ENCODE measurements at places on chromosomes 2 and 18. TPM values are rescaled to one million over a fixed set of nuclear protein-coding genes. Genes with fewer than 3 reads are reported as not detected.

TPO gene
- 5.1 TPM for total RNA-seq

GRCh38 chr18:63253428-63254372 lies 65.9 kb downstream of the BCL2 start:
- DNase-seq, result no peak

DNA sequence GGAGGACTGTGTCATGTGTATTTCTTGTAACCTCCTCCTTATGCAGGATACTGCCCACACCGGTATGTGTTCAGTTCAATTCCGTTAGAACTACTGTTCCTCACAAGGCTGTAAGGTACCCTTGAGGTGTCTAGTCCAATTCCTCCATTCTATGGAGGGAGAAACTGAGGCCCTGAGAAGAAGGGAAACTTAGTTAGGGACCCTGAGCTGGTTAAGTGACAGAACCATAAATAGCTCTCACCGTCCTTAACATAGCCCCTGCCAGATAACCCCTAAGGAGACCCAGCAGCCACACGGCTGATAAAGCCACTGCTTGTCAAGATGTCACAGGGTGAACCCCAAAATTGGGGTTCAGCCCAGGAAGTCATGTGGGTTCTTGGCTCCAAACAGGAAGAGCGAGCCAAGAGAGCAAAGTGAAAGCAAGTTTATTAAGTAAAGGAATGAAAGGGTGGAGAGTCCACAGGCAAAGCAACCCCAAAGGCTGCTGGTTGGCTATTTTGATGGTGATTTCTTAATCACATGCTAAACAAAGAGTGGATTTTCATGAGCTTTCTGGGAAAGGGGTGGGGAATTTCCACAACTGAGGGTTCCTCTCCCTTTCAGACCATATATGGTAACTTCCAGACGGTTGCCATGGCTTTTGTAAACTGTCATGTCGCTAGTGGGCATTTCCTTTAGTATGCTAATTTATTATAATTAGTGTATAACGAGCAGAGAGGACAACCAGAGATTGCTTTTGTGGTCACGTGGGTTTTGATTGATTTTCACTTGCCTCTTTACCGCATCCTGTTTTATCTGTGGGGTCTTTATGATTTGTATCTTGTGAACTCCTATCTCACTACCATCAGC lies 83.4 kb upstream of the RTN4 start:
- no peak for DNase-seq

LBX2 gene
- total RNA-seq, result not detected

DNA sequence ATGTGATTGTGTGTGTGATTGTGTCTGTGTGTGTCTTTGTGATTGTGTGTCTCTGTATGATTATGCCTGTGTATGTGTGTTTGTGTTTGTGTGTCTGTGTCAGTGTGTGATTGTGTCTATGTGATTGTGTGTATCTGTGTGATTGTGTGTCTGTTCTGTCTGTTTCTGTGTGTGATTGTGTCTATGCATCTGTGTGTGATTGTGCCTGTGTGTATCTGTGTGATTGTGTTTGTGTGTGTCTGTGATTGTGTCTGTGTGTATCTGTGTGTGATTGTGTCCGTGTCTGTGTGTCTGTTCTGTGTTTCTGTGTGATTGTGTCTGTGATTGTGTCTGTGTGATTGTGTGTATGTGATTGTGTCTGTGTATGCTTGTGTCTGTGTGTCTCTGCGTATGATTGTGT lies 12.1 kb upstream of the KLHL30 start:
- DNase-seq, result no peak

BOLL gene
- not detected for total RNA-seq

DNA sequence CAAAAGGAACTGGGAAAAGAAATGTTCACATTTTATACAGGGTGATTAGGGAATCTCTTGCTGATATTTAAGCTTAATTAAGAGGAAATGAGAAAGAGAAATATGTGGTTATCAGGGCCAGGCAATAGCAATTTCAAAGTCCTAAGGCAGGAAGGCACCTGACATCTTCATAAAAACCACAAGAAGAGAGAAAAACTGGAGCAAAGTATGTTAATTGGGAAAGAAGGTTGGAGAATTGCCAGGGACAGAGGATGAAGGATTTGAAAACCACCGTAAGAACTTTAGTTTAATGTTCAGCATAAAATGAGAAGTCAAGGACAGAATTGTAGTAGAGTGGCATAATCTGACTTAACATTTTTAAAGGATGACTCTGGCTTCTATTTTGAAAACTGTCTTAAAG lies 691.8 kb upstream of the NRXN1 start:
- DNase-seq, result no peak

DNA sequence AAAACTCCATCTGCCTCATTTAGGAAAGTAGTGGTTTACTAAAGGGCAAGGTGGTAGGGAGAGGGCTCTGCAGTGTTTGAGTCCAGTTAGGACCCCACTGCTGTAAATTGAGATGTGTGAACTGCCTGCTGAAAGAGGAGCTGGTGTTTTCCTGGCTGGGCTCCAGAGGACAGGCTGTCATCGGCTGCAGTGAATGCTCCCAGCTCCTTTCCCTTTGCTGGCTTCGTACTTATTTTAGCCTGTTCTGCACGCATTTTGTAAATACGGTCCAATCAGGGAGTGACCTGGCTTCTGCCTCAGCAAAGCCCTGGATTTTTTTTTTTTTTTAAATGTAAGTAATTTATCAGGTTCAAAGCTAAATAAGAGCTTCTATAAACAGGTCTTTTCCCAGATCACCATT lies 37.5 kb downstream of the SLC4A3 start:
- peak; percentile 62 for DNase-seq

DNA sequence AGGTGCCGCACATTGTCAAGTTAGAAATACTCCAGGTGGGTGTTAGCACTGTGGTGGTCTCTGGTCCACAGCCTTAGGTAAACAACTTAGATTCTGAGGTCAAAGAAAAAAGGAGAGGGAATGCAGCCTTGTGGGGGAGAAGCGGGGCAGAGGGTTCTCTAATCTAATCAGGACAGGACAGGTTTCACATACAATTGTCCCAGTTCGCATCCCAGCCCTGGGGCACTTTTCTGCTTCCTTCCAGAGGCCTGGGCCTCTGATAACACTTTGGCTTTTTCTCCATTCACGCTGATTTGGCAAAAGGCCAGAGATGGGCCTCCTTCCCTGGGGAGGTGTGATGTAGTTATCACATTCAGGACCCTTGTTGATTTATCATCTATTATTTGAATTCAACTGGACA lies 32.5 kb downstream of the SLC1A4 start:
- no peak for DNase-seq
